Amygdala (tissue), 56 donors: ENCODE measurements at places on chromosomes 6 and 20.

- DNase-seq = no peak
These were observed 28.4 kb downstream of the IL20RA start for GRCh38 chr6:137016356-137016755.

DNA sequence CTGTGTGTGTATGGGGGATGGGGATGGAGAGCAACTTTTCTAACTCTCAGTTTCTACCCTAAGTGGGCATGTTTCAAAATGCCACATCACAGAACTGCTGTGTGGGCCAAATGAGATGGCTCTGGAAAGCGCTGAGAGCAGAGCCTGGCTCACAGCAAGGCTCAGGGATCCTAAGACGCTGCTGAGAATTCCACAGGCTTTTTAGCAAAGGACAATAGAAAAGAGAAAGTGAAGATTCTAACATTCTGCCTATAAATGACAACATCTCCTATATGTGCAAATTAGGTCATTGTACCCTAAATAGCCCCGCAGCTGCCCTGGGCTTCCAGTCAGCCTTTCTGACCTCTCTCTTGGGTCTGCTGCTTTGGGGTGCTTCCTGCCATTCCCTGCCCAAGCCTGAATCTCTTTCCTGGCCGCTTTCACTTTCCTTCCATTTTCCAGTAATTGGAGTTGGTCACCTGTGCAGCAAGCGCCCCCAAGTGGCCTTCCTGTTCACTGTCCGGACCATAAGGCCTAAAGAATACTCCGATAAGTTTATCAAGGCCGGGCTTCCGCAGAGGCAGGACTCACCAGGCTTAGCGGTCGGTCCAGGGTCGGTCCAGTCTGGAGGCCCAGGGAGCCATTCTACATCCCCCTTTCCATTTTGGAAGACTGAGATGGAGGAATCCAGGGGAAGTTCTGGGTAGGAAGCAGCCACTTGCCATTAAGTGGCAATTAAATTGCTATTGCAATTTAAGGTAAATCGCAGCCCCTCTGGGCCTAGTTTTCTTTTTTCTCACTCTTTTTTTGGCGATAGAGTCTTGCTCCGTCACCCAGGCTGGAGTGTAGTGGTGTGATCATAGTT, 6.7 kb upstream of the DDR1 start:
- peak; percentile 31 for DNase-seq

DNA sequence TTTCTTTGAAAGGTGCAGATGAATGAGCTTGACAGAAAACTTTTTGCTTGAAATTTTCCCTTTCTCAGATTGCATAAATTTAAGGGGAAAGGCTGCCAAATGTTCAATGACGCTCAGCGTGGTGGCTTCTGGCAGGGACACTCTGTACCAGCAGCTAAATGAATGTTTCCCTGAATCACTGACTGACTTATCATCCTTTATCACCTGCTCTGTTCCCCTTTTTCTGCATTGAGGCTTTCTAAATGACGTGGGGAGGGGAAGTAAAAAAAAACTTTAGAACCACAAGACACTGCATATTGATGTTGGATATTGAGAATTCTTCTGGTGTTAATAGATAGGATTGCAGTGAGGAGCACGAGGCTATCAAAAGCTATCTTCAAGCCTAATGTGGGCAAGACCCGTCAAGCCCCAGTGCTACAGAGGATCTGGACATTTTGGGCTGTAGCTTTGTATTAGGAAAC, 46.9 kb upstream of the ENPP5 start:
- no peak for DNase-seq

DNA sequence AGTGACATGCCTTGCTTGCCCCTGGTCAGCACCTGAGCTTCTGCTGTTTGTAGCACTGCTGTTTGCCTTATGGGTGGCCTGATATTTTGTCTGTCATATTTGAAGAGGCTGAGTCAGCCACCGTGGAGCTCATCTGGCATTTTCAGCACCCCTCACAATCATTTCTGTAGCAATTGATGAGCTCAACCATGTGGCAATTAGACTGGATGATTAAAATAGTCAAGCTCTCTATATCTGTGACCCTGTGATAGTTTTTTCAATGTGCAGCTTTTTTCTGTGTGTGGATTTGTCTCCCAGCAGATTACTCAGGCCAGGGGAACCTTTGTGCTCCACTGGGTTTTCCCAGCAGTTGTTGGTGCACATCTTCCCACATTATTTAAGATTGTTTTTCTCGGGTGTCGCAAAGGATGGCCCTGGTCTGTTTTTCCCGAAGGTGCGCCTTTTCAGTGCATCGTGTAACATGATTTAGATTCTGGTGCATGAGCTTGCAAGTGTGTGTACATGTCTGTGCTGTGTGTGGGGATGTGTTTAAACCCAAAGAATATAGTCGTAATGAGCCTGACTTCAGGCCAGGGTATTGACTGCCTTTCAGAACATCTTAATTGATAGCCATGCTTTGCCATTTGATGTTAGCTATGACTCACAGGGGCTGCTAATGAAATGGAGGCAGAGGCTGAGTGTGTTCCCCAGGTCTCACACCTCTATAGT, 31.6 kb upstream of the GLP1R start:
- no peak for DNase-seq

DNA sequence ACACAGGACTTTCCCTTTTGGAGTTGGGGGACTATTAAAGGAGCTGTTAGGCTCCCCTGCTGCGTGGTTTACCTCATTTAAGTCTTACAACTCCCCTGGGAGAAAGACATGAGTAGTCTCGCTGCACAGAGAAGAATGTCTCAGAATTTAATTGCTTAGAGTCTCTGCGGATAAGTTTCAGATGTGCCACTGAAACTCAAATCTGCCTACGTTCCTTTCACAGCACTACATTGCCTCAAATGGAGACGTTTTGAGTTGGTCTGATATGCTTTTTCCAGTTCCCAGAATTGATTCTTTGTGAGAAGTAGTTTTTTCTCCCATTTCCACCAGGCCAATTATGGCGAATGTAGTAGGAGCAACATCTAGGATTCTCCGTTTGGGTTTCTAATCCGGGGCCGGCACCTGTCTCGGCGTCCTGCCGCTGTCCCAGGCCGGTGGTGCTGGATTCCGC, 532 bp upstream of the SLC35F1 start:
- DNase-seq = no peak

DNA sequence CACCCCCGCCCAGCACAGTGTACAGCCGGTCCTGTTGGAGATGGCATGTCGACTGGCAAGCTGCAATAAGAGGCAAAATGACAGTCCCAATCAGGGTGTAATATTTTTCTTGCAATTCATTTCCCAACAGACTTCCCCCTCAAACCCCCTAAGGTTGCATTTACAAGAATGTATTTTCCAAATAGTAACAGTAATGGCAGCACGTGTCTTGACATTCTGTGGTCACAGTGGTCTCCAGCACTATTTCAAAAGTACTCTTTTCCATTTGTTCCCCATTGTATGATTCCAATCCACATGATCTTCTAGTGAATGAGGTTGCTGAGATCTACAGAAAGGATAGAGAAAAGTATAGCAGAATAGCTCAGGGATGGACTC, 97.8 kb upstream of the CARMIL1 start:
- no peak for DNase-seq

GRCh38 chr6:113338644-113339043, 518.5 kb upstream of the MARCKS start:
- no peak for DNase-seq

- no peak for DNase-seq
These were observed 179.2 kb upstream of the MCHR2 start for GRCh38 chr6:100173211-100173610.
